ENCODE measurements at places on chromosomes 12 and 14.
A peak's percentile ranks its signal among the peaks of the same experiment; 100 is the strongest.

DNA sequence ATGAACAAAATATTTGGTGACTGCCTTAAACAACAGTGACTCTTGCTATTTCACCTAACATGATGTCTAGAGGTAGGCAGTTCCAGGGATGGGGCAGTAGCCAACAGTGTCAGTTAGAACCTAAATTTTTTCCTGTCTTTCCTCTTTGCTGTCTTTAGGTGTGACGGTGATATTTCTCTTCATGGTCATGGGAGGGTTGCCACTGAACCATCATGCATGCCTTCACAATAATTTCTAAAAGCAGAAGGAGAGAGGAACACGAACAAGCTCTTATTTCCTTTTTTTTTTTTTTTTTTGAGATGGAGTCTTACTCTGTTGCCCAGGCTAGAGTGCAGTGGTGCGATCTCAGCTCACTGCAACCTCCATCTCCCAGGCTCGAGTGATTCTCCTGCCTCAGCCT is 2.4 kb downstream of the CCDC63 start:
- DNase-seq = no peak

DNA sequence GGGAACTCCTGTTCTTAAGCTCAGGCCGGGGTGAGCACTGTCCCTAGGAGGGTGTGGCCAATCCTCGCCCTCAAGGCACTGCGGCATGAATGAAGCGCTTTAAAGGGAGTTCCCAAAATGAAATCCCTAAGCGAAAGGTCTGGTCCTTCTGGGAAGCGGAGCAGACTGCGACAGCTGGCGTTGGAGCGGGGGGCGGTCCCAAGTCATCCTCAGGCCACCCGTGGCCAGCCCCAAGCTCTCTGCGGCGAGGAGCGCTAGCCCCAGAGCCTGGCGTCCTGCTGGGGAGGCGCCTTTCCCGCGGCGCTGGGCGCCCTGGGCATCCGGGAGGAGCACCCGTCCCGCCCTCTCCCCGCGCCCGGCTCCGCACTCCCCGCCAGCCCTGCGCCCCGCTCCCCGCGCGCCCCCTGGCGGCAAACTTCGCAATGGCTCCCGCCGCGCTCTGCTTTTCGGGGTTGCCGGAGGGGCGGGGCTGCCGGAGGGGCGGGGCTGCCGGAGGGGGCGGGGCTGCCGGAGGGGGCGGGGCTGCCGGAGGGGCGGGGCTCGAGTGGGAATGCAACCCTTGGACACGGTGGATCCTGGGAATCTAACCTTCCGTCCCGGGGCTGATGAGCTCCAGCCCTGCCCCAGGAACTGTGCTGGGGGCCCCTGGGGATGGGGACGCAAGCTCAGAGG is 25.4 kb downstream of the ZBTB42 start:
- peak; percentile 99 for DNase-seq

- DNase-seq = no peak
Measured at GRCh38 chr14:100129161-100129589, 30.3 kb downstream of the DEGS2 start.

GRCh38 chr12:121957861-121958515 is 39.6 kb downstream of the CFAP251 start:
- no peak for DNase-seq
